ENCODE measurements at places on chromosomes 7 and 10. TPM values are rescaled to one million over a fixed set of nuclear protein-coding genes. Genes with fewer than 3 reads are reported as not detected.

The FAM25C gene
- total RNA-seq, result not detected

The NPFFR1 gene
- not detected for total RNA-seq

The JAKMIP3 gene
- 0.20 TPM for total RNA-seq

The CXCL12 gene
- 7.1 TPM for total RNA-seq

GRCh38 chr7:93165447-93165846 lies 17.3 kb upstream of the SAMD9L start:
- no peak for DNase-seq

DNA sequence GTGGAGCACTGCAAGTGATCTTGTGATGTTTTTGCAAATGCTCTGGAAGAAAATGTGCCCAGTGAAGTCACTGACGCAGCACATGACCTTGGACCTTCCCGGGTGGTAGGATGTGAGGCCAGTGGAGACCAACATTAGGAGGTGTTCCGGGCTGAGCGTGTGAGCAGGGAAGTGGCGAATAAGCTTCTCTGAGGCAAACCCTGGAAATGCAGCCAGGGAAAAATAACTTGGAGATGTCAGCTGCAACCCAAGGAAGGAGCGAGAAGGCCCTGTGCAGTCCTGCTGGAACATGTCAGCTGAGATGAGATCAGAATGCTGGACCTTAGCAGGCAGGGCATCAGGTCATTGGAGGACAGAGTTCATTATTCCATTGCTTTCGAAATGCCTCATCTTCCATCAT lies 18.6 kb upstream of the SDK1 start:
- no peak for DNase-seq

GRCh38 chr10:75971402-75972211 lies 540.2 kb downstream of the LRMDA start:
- peak; percentile 8 for DNase-seq
